Left renal cortex interstitium (tissue), 4 donors: ENCODE measurements at places on chromosomes 11 and 22. TPM values are rescaled to one million over a fixed set of nuclear protein-coding genes. Genes with fewer than 3 reads are reported as not detected.

DNA sequence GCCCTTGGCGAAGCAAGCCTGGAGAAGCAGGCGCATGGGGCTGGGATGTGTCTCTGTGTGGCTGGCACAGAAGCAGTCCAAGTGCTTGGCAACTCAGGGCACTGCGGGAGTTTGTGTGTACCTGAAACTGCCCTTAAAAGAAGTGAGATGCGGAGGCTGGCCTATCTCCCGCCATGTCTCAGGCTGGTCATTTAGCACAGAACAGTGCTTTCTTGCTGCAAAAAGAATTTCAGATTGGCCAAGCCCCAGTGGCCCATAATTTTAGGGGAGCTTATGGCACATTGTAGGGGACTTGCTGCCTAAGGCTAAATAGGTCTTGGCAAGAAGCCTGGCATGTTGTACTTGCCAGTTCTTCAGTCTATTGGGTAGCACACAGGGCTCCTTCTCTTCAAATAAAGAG lies 16.4 kb downstream of the EHF start:
- no peak for DNase-seq

DNA sequence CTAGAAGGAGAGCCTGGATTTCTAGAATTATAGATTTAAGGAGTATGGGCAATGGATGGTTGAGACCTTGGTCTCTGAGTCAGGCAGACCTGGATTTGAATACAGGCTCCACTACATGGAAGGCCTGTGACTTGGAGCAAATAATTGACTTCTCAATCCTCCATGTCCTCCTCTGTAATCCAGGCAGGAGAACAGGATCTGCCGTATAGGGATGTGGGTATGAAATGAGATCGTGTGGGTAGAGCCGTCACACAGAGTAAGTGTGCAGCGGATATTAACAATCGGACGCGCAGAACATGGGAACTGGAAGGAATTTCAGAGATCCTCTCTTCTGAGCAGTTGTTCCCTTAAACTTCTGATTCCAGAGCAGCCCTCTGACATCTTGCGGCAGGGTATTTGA lies 11.5 kb upstream of the TMPRSS13 start:
- DNase-seq, result no peak

- no peak for DNase-seq
Measured at GRCh38 chr11:46118702-46119351, 2.4 kb downstream of the PHF21A start.

- DNase-seq, result no peak
Measured at GRCh38 chr22:25566898-25567235, 2.4 kb downstream of the GRK3 start.

- no peak for DNase-seq
Measured at GRCh38 chr11:115637599-115638241, 133.5 kb upstream of the CADM1 start.

DNA sequence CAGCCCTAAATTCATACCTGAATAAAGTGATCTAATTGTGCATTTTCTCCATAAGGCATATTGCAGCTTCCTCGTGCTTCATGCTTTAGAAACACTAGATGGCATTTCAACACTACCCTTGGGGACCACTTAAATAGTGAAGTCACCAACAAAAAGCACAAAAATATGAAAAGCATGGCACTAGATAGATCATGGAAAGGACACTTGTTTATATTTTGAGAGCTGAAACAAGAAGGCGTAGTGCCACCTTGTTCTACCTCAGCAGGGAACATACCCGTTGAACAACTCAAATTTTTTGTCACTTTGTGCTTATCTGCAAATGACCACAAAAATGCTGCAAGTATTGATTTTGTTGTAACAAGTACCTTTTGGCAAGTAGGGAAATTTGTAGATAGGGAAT lies 8.6 kb downstream of the TBCEL start:
- DNase-seq, result no peak

DNA sequence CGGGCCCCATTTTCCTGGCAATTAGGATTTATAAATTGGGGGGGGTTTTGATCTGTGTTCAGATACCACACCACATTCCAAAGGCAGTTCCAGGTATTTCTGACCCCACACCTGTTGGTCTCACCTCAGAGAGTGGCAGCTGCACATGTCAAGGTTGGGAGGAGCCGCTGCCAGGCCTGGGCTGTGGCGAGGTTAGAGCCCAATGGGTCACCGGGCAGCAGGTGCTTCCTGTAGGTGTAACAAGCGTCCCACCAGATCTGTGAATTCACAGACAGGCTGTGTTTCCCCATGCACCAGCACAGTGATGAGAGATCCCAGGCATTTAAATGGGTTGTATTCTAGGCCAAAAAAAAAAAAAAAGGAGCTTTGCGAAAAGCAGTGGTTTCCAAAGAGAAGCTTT lies 58.6 kb downstream of the CABIN1 start:
- DNase-seq, result no peak

DNA sequence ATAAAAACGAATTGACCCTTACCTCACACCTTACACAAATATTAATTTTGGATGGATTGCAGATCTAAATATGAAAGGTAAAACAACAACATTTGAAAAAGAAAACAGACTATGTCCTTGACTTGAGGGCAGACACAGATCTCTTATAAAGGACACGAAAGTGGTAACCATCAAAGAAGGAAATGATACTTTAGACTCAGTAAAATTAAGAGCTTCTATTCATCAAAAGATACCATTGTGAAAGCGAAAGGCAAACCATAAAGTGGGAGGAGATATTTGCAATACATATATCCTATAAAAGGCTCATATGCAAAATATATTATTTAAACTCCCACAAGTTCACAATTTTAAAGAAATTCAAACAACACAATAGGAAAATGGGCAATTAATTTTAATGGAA lies 5.0 kb downstream of the HEPACAM start:
- no peak for DNase-seq

DNA sequence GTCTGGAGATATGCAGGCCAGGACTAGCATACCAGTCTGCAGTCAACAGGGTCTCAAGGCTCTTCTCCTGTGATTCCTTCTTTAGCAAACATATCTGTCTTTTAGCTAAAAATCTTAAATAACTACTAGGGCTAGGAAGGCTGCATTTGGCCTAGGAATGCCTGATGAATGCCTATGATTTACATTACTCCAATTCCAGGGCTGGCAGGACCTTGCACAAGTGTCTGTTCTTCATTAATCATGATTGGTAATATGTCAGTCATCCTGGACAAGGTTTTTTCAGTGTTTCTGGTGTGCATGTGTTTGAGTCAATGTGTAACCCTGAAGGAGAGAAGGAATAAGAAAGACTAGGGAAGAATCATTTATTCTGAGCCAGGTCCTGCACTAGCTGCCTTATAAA lies 280.5 kb upstream of the NARS2 start:
- no peak for DNase-seq

GRCh38 chr11:88979641-88980040 lies 86.1 kb downstream of the GRM5 start:
- DNase-seq, result no peak

DNA sequence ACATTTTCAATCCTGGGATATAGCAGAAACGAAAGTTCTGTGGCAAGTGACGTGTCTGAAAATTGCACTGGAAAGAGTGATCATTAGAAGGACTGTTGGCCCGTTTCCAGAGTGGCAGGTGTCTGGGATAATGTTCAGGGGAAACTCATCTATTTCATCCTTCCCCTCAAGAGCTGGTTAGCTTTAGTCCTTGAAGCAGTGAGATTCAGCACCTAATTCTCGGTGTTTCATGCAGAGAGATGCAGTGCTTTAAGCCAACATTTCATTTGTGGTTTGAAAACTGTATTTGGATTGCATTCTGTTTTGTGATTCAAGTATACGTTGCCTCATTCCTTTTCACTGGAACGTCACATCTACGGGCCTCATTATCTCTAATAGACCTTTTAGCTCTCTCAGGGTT lies 205.0 kb upstream of the RAG2 start:
- no peak for DNase-seq

DNA sequence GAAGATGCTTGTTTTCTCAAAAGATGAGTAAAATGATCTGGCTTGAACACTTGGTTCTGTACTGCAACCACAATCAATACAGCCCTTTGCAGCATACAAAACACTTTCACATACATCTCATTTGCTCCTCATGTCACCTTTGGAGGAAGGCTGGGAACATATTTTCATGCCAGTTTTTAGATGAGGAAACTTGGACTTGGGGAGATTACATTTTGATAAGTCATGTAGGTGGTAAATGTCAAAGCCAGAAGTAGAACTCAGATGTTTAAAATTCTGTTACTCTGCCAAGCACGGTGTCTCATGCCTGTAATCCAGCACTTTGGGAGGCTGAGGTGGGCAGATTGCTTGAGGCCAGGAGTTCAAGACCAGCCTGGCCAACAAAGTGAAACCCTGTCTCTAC lies 121.8 kb downstream of the MICAL2 start:
- no peak for DNase-seq

- no peak for DNase-seq
Measured at GRCh38 chr11:118311518-118311917, 7.0 kb downstream of the CD3E start.

GRCh38 chr11:120925944-120926343 lies 98.0 kb upstream of the TBCEL start:
- DNase-seq, result no peak

- DNase-seq, result no peak
Measured at GRCh38 chr11:118055966-118056365, 20.9 kb upstream of the TMPRSS4 start.

DNA sequence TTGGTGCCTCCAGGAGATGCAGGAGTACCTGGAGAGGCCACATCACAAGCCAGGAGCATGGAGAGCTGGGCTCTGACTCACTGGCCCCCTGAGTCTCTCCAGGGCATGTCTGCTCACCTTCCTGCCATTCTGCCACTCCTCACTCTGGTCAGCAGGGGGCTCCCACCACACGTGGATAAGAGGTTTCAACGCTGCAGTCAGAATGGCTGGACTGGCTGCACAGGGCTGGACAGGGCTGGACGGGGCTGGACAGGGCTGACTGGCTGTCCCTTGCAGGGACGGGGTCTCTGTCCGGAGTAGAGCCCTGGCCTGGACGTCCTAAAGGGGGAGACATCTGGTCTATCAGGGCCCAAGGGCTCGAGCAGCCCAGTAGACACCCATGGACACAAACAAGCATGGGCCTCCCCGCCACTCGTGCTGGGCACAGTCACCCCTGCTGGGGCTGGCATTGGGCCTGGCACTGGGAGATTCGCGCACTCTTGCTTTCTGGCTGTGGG lies 34.6 kb downstream of the CYTH4 start:
- DNase-seq, result peak; percentile 61

DNA sequence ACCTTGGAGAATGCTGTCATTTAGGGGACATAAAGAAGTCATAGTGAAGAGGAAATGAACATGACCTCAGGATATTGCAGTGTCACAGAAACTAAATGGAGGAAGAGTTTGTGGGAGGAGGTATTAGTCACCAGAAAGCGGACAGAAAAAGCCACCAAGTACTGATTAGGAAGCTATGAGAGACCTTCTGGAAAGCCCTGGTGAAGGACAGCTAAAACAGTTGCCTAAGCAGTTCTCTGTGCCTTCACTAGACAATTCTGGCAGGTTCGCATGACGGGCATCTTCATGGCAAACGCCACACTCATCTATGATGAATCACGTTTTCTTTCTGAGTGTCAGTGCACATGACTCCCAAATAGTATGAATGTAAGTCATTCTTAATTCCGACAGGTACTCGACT lies 325.8 kb downstream of the C11orf87 start:
- no peak for DNase-seq

GRCh38 chr11:6237266-6237665 lies 1.6 kb upstream of the CNGA4 start:
- DNase-seq, result no peak

- no peak for DNase-seq
Measured at GRCh38 chr22:19107730-19108074, 14.5 kb downstream of the DGCR2 start.

- no peak for DNase-seq
Measured at GRCh38 chr11:121241343-121242211, 51.0 kb upstream of the SC5D start.

DNA sequence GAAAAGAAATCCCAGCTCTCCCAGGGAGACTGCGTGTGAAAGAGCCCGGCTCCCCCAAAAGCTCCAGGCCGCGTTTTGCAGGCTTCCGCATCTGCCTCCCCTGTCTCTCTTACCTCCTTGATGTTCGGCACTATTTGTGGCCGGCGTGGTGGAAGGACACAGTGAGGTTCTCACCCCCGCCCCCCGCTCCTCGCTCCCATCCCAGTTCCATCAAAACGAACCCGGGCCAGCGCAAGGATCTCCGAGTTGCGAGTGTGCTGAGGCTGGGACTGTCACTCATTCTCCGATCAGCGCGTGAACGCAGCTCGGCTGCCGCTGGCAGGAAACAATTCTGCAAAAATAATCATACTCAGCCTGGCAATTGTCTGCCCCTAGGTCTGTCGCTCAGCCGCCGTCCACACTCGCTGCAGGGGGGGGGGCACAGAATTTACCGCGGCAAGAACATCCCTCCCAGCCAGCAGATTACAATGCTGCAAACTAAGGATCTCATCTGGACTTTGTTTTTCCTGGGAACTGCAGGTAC lies at the start of gene NCAM1:
NCAM1 (plus strand) TSS at position 275 of the 523 bp plus-strand sequence.
- peak; percentile 90 for DNase-seq

DNA sequence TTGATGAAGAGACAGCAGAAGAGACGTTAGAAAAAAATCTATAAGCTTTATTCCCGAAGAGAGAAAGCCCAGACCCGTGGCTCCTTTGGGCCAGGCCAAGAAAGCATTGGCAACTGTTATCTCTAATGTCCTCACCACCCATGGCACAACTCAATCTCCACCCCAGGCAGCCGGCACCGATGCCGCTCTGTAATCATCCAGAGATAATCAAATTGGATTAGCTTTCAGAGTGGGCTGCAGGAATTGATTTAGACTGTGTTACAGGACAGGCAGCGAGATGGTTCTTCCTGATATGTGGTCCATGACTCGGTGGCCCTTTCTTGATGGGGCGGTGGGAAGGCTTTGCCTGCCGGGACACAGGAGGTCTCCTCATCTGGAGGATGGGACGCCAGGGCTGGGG lies 383.9 kb downstream of the TBC1D22A start:
- DNase-seq, result no peak

GRCh38 chr11:107847184-107847583 lies 11.4 kb downstream of the SLC35F2 start:
- DNase-seq, result no peak

DNA sequence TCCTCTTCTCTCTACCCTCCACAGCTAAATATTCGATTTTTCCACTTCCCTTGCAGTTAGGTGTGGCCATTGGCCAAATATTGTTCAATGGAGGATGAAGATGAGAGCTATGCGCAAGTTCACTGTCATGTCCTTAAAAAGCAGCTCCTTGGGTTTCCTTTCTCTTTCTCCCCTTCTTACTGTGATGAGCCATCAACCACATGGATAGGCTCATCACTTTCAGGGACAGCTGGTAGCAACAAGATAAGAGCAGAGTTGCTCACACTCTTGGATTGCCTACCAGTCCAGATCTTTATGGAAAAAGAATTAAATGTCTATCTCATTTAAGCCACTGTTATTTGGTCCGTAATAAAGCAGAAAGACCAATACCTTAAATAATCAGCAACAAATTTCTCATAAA lies 377.0 kb downstream of the DDX10 start:
- DNase-seq, result no peak

- no peak for DNase-seq
Measured at GRCh38 chr11:76524461-76524860, 79.6 kb downstream of the EMSY start.

ELFN2 gene
- 1.9 TPM for polyA plus RNA-seq

KCNE3 gene
- polyA plus RNA-seq, result 32.4 TPM

ST14 gene
- 29.3 TPM for polyA plus RNA-seq

KRTAP5-9 gene
- polyA plus RNA-seq, result 0.79 TPM

IRF7 gene
- polyA plus RNA-seq, result 11.6 TPM

SLC43A3 gene
- polyA plus RNA-seq, result 19.8 TPM

MGAT3 gene
- polyA plus RNA-seq, result 28.5 TPM

FLRT1 gene
- polyA plus RNA-seq, result 4.6 TPM

INS gene
- not detected for polyA plus RNA-seq

NFAM1 gene
- 0.78 TPM for polyA plus RNA-seq

POU2AF2 gene
- not detected for polyA plus RNA-seq

SLC43A1 gene
- polyA plus RNA-seq, result 6.7 TPM

ZNRF3 gene
- polyA plus RNA-seq, result 25.9 TPM

SERPING1 gene
- polyA plus RNA-seq, result 170 TPM

CNTF gene
- polyA plus RNA-seq, result 0.49 TPM
